Anterior cingulate cortex (tissue), 58 donors: ENCODE measurements at places on chromosomes 2 and 18.

DNA sequence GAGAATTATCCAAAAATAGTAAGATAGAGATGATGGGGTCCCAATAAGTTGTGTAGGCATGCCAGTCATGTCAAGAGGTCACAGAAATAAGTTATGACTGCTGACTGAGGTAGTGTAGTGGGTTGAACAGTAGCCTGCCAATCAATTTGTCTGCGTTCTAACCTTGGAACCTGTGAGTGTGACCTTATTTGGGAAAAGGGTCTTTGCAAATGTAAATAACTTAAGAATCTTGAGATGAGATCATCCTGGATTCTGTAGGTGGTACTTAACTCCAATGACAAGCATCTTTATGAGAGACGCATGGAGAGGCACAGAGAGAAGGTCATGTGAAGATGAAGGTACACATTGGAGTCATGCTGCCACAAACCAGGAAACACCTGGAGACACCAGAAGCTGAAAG, 31.0 kb downstream of the ACVR1 start:
- no peak for DNase-seq

DNA sequence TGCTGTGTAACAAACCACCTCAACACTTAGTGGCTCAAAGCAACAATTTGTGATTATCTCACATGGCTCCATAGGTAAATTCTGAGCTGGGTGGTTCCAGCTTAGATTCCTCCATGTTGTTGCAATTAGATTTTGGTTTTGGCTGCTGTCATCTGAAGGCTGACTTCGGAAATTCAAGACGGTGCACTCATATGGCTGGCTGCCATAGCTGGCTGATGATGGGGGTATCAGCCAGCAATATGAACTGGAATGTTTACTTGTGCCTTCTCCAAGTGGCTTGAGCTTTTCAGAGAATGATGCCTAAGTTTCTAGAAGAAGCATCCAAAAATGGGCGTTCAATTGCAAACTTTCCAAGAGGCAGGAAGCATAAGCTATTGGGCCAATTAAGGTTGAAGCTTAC, 213.1 kb downstream of the GCA start:
- no peak for DNase-seq

DNA sequence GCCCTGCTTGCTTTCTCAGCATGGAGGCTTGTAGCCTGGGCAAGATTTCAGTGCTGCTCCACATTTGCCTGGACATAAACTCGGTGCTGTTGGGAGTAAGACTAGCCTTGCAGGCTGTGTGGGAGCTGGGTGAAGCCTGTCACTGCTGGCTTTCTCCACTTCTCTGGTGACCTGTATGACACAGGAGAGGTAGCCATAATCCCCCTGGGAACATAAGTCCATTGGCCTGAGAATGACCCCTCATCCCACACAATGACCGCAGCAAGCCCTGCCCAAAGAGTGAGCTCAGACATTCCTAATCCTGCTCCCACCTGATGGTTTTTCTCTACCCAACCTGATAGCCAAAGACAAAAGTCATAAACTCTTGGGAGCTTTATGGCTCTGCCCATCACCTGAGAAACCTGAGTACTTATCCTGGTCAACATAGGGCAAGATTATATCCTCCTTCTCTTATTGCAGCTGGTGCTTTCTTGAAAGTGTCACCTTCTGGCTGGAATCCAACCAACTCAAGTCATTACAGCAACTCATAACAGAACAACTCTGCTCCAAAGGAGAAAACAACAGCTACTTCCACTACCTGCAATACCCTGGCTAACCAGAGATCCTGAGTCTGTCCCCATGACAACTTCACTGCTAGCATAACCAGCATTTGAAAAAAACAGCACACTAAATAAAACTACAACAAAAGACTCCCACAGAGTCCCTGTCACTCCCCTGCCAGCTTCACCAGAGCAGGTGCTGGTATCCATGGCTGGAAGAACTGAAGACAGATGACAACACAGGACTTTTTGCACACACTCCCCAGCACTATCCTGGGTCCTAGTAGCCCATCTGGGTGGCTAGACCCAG, 834.4 kb upstream of the DDX18 start:
- DNase-seq: no peak

GRCh38 chr2:72138011-72138881, 9.4 kb downstream of the CYP26B1 start:
- no peak for DNase-seq

DNA sequence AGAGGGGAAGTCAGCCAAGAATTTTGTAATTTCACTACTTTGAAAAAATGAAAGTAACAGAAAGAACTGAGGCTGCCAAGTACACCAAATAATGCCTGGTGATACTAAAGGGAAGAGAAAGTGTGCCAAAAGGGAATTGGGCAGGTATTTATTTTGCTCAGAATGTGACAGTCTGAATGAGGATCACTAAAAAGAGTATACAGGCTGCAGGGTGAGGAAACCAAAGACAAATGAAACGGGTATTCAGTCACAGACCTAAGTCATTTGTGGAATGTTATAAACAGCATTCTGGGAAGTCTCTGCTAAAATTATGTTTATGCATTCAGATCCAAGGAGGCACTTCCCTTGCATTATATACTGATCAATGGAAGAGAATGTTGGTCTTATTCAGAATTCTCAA, 418.6 kb upstream of the SLC39A10 start:
- DNase-seq: no peak

DNA sequence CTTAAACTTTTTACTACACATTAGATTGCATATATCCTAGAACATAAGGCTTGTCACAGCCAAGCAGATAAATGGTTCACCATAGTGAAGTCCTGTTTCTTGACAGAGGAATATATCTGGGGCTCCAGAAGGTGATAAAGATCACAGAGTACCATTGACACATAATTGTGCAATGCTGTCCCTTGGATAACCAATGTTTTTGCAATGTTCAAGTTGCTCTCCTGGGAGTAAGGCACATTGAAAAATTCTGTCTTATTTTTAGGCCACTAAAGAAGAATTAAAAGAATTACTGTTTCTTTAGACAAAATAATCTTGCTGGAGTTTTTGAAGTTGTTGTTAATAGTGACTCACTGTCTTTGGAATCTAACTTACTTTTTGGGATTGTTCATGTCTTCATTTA, 1132.8 kb downstream of the LRP1B start:
- no peak for DNase-seq

DNA sequence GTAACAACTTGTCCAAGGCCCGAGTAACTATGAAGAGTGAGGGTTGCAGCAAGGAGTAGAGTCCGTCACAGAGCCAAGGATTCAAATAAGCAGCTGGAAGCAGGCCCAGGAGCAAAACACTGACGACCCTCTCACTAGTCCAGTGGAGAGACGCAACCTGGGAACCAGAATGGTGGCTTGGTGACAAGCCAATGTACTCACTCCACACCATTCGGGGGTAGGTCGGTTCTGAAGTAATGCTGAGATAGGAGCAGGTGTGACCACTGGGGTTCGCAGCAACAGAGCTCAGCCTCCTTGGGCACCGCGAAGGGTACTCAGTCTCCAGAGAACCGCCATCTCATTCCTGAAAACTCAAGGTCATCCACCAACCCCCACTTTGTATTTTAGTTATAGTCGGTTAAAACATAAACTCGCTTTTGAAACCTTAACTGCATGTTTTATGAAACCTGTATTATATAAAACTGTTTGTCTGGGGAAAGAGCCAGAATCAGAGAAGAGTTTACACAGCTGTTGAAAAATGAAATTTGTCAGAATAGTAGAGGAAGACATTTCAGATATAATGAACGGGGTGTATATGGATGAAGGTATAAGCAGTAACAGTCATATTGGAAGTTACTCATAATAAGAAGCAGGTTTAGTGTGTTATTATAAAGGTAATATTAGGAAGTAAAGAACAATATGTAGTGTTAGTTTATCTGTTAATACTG, 8.6 kb downstream of the ANKRD62 start:
- no peak for DNase-seq

DNA sequence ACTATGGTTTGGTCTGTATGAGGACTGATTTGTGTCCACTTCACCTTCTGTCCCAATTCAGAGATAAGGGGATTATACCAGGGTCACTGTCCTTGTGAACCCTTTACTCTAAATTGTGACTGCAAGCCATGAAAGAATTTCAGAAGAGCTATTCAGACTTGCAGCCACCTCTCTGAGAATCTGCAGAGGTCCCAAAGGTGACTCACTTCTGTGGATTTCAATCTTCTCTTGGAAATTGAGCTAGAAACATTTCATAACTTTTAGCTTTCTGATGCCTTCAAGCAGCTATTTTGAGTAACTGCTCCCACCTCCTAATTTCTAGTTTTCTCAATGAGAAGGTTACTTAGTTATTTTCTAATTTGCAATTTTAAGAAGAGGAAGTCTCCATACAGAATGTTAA, 1242.4 kb upstream of the ACVR2A start:
- no peak for DNase-seq

DNA sequence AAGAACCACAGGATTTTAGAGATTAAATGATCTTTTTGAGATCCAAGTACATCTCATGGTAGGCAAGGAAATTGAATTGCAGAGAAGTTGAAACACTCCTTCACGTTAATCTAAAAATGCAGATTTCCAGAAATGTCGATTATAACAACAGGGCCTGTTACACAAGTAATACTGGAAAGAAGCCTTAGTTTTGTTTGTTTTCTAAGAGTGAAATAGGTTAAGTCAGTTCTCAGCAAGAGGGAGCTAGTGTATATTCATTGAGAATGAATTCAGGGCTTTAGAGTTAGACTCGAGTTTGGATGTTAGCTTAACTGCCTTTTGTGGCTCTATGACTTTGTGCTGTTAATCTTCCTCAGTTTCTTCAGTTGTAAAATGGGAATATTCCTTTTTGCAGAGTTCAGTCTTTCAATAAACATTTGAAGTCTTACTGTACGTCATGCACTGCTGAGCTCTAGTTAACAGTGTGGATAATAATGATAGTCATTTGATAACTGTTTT, 926 bp downstream of the NDUFV2 start:
- DNase-seq: no peak

GRCh38 chr2:109375131-109375561, 238.6 kb downstream of the SEPTIN10 start:
- no peak for DNase-seq

GRCh38 chr2:60634438-60634837, 81.0 kb upstream of the BCL11A start:
- DNase-seq: no peak

DNA sequence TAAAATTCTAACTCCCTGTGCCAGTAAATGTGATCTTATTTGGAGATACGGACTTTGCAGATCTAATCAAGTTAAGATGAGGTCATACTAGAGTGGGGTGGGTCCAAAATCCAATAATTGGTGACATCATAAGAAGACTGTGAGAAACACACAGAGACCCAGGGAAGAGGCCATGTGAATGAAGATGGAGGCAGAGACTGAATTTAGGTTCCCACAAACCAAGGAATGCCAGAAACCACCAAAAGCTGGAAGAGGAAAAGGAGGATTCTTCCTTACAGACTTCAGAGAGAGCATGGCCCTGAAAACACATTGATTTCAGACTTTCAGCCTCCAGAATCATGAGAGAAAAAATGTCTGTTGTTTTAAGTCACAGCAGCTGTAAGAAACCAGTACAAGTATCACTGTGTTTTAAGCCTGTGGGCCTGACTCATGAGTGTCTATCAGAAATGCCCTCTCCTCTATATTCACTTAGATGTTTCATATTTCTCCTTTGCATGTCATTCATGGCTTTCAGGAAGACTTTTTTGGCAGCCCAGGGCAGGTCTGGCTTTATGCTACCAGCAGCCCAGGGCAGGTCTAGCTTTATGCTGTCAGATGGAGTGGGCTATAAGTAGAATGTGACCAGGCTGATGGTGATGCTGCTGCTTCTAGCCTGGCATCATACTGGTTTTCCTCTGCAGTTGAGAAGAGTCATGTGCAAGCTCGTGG, 100.0 kb downstream of the SPOPL start:
- DNase-seq: no peak

DNA sequence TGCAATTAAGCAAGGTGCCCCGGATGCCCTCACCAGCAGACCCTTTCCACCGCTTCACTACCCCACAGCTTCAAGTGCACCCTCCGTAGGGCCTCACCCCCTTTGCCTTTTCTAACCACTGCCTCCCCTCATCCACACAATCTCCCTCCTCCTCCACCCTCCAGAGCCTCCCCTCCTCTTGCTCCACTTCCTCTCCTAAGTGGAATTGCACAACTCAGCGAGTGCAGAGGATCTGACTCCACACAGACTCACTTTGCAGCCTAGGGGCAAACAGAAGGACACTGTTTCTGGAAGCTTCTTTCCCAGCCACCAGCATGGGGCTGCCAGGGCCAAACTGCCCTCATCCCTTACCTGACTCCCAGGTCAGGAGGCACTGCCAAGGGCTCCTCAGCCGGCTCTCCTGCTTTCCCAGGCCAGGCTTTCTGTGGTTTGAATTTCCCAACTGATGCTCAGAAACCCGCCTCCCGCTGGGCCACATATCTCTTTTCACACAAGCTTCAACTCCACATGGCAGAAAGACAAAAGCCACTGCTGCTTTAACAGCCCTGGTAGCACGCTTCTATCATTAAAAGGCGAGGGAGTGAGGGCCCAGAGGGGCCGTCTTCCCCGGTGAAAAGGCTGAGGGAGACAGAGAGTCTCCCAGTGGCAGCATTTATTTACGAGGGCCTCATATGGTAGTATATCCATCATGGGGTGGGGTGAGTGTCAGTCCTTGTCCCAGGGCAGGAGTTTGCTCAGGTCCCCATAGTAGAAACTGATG, 74.7 kb upstream of the MGAT4A start:
- DNase-seq: no peak

DNA sequence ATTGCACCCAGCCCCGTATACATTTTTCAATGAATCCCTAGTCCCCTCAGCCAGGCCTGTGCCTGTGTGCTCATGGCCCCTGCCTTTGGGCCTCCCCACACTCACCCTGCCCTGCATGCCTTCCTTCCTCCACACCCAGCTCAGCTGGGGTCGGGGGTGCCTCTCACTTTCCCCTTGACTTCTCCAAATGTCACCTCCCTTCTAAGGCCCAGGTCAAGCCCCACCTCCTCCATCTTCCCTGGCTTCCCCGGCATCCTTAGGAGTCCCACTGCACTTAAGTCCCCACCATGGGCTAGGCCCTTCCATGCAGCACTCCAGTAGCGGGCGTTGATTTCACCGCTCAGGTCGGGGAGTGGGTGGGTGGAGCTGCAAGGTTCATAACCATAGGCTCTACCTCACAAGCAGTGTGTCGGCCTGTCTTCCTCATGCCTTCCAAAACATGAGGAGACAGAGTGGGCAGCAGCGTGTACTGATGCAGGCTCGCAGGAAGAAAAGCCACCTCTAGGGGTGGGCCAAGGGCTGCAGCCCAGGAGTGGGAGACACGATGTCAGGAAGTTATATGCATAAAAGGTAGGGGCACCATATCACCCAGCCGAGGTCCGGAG, 47.7 kb downstream of the DNMT3A start:
- no peak for DNase-seq

DNA sequence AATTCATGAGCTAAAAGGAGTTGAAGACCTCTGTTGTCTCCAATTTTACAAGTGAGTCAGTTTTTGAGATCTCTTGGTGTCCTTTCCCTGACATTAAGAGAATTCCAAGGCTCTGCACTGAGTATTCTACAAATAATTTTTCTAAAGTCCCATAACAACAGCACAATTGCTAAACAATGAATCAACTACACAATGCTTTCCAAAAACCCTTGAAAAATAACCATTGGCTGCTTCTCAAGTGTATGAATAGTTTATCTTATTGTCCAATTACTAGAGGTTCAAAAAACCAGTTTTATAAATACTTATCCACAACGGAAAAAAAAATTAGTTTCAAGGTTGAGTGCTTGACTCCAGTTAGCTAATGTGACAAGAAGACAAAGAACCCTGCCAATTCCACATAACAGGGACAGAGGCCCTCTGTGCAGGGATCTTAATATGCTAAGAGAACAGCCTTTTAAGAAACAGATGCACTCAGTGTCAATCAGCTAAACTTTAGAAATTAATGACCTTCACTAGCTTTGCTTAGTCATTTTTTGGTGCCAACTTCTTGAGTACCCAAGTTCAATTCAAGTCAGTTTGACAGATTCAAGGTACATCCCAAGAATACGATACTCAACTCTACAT, 266.6 kb upstream of the CYP26B1 start:
- no peak for DNase-seq

GRCh38 chr2:8505311-8505920, 176.4 kb upstream of the ID2 start:
- no peak for DNase-seq
